H9 (cell line): ENCODE measurements at places on chromosomes 16 and 17. TPM values are rescaled to one million over a fixed set of nuclear protein-coding genes. Genes with fewer than 3 reads are reported as not detected.

ABCA5 gene
- total RNA-seq, result 4.0 and 4.5 TPM in 2 replicates

DNA sequence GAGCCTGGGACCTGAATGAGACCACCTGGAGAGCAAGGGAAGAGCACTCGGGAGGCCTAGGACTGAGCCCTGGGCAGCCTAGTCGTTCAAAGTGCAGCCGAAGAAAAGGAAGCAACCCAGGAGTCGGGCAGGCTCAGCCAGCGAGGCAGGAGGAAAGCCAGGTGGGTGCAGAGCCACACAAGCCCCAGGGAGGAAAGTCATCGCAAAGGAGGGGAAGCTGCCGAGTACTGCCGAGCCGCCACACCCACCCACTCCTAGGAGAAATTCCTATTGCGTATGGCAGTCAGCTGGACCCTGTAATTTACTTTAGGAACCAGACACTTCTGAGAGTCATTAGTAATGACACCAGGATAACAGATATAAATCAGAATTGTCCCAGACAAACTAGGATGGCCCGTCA, 187.6 kb downstream of the KATNIP start:
- H3K27me3 ChIP-seq, result no peaks in the 10 kb centered on the region
- H3K27ac ChIP-seq, result no peak overlapping the region
- no peak overlapping the region for H3K4me3 ChIP-seq
- no peak for DNase-seq
- H3K36me3 ChIP-seq, result no peaks in the 10 kb centered on the region
- no peaks in the 10 kb centered on the region for H3K4me1 ChIP-seq

GRCh38 chr17:48593840-48594537, 410 bp upstream of the HOXB5 start:
- no peaks in the 10 kb centered on the region for H3K4me1 ChIP-seq
- H3K36me3 ChIP-seq, result no peaks in the 10 kb centered on the region
- H3K4me3 ChIP-seq, result no peak overlapping the region

GRCh38 chr16:78297066-78297666, 197.7 kb downstream of the WWOX start:
- no peaks in the 10 kb centered on the region for H3K27me3 ChIP-seq
- no peak overlapping the region for H3K4me3 ChIP-seq
- no peak overlapping the region for H3K27ac ChIP-seq

DNA sequence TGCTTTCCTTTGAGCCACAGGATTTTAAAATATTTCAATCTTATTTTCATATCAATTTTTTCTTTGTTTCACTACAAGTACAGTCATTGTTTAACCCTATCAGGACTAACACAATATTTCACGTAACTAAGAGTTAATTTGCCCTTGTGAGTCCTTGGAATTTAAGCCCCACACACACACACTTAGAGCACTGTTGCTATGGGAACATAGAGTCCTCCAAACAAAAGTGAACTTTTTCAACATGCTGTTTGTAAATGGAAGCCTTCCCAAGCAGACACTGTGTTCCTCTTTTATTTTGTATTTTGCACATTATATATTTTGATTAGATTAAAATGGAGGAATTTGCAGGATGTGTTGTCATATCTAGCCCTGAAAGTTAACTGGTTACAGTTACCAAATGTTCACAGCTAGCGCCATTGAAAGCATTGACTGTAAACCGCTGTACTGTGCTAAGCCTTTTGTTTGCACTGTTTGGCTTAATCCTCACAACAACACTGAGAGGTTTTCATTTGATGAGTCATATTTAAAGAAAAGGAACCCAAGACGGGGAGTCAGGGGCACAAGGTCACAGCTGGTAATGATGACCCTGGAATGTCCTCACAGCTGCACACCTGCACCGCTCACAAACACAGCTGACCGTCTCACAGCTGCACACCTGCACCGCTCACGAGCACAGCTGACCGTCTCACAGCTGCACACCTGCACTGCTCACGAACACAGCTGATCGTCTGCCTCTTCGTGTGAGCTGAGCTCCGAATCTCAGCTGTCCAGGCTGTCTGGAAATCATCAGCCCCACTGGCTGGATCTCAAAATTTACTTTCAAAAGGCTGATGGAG, 6.3 kb downstream of the HSBP1 start:
- no peak for DNase-seq
- peak overlapping the region; percentile 75 for H3K27ac ChIP-seq
- H3K27me3 ChIP-seq, result no peaks in the 10 kb centered on the region
- no peak overlapping the region for H3K4me3 ChIP-seq
- peaks cover 8% of the 10 kb centered on the region; the same call in 1 of the 2 replicates for H3K4me1 ChIP-seq
- H3K36me3 ChIP-seq, result peaks cover 37% of the 10 kb centered on the region

DNA sequence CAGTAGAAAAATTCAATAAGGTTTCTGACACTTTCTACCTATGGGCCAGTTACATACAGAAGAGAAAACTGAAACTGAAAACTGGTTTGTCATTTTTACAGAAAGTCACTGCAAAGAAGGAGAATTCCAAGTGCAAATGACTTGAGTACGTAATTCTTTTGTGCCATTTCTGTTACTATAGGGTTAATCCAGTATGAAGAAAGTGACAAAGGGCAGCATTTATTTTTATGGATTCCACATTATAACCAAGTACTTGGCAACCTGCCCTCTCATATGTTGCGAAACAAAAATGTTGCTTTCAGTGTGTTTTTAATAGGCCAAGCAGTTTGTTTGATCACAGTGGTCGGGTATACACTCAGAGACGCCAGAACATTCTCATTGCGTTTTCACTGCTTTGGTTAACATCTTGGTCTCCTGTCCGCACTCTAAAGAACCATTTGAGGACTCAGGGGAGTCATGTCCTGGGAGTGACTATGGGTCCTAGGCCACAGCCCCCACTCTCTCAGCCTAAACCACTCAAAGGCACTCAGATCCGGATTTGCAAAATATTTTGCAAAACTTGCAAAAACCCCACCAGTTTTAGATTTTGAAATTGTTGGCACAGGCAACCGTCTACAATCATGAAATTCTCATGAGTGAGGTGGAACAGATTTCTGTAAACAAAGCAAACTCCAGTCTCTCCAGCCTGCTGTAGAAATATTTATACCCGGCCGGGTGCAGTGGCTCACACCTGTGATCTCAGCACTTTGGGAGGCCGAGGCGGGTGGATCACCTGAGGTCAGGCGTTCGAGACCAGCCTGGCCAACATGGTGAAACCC, 15.4 kb upstream of the HELZ start:
- no peaks in the 10 kb centered on the region; the same call in 1 of the 2 replicates for H3K4me1 ChIP-seq
- no peaks in the 10 kb centered on the region for H3K36me3 ChIP-seq
- no peak overlapping the region for H3K27ac ChIP-seq
- H3K27me3 ChIP-seq, result no peaks in the 10 kb centered on the region
- peak; percentile 14 for DNase-seq
- H3K4me3 ChIP-seq, result no peak overlapping the region

TMEM238L gene
- not detected in 2 replicates for total RNA-seq

GRCh38 chr16:27839419-27839818, 224.1 kb downstream of the GSG1L start:
- H3K27ac ChIP-seq, result no peak overlapping the region
- H3K4me3 ChIP-seq, result no peak overlapping the region
- no peaks in the 10 kb centered on the region; the same call in 1 of the 2 replicates for H3K4me1 ChIP-seq
- no peaks in the 10 kb centered on the region for H3K36me3 ChIP-seq

DNA sequence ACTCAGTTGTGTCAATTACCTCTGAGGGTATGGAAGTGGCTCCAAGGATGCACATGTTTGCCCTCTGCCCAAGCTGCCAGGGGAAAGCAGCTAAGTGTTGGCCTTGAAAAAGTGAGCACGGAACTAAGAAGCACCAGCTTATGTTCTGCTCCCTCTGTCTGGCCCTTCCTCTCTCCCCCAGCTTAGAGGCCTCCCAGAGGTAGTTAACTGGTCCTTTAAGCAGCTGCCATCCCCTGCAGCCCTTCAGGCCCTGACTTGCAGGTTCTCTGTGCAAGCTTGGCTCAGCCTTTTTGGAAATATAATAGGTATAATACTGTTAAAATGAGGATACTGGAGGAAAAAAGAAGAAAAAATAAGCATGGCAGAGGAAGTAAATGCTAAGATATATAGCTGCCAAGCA, 7.0 kb upstream of the UBE2Z start:
- no peaks in the 10 kb centered on the region for H3K4me1 ChIP-seq
- H3K27ac ChIP-seq, result no peak overlapping the region
- no peaks in the 10 kb centered on the region for H3K36me3 ChIP-seq
- no peak for DNase-seq

GRCh38 chr16:66919569-66920298, 1.0 kb upstream of the CDH16 start:
- no peak overlapping the region for H3K4me3 ChIP-seq
- H3K36me3 ChIP-seq, result no peaks in the 10 kb centered on the region; the same call in 2 of the 3 replicates
- H3K4me1 ChIP-seq, result no peaks in the 10 kb centered on the region
- no peak for DNase-seq

ERN2 gene
- 1.2 and 2.1 TPM in 2 replicates for total RNA-seq

DNA sequence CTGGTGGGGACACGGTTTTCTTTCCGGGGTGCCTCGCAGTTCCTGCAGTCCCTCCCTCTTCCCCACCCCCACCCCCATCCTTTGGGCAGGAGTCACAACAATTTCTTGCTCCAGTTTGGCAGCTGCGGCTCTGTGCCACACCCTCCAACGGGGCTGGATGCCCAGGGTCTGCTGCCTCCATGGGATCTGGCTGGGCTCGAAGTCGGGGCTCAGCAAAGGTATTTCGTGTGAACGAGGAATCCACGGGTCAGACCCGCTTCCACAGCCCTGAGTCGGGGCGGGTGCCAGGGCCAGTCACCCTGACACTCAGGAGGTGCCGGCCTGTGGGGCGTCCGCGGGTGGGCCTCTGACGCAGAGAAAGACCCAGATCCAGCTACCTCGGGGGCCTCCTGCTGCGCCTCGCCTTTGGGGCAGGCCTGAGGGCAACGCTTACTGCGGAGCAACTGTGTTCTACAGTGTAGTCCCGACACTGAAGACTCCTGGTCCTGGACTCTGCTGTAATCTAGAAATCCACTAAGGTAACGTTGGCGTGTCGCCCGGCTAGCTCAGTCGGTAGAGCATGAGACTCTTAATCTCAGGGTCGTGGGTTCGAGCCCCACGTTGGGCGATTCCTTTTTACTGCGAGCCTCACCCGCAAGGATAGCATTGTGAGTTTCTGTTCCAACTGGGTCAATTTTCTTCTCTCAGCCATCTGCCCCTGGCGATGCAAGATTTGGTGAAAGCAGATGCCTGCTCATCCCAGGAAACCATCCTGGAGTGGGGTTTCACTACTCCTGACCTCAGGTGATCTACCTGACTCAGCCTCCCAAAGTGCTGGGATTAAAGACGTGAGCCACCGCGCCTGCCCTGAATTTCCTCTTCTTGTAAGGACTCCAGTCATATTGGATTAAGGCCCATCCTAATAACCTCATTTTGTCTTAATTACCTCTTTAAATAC, 12.6 kb upstream of the OR1F1 start:
- H3K27ac ChIP-seq, result no peak overlapping the region
- peak; percentile 85 for DNase-seq
- H3K4me1 ChIP-seq, result no peaks in the 10 kb centered on the region
- no peaks in the 10 kb centered on the region for H3K27me3 ChIP-seq
- peak overlapping the region; percentile 68 for H3K4me3 ChIP-seq
- no peaks in the 10 kb centered on the region for H3K36me3 ChIP-seq

GRCh38 chr17:18257982-18258355, 569 bp downstream of the FLII start:
- no peaks in the 10 kb centered on the region for H3K27me3 ChIP-seq
- H3K27ac ChIP-seq, result no peak overlapping the region
- H3K4me1 ChIP-seq, result no peaks in the 10 kb centered on the region

PDILT gene
- not detected in 2 replicates for total RNA-seq

DNA sequence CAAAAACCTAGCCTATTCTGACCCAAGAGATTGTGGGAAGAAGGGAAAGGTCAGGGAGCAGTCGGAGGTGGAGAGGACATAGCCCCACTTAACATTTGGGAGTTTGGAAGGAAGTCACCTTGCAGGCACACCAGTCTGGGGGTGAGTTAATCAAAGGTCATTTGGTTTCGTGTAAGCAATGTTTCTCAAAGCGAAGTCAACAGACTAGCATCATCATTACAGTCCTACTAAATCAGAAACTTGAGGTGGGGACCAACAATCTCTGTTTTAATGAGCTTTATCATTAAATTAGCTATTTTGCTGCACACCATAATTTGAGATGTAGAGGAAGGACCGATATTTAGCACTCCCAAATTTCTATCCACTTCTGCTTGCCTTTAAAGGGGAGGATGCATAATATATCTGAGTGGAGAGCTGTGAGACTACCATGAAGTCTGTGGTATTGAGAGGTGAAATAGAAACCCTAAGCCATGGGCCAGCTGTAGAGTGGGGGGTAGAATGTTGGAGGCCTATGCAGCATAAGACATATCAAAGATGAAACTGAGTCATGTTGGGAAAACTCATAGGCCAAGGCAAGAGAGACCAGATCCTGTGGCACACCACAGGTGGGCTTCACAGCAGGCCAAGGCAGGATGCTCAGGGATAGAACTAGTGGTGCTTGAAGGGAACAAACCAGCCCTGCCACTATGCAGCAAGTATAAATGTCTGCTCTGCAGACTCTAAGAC, 141.7 kb upstream of the ANKFN1 start:
- no peaks in the 10 kb centered on the region; the same call in 1 of the 2 replicates for H3K4me1 ChIP-seq
- H3K27ac ChIP-seq, result no peak overlapping the region
- H3K36me3 ChIP-seq, result no peaks in the 10 kb centered on the region

SMURF2 gene
- 33.0 and 35.3 TPM in 2 replicates for total RNA-seq

CSNK1D gene
- total RNA-seq, result 137 and 144 TPM in 2 replicates

DNA sequence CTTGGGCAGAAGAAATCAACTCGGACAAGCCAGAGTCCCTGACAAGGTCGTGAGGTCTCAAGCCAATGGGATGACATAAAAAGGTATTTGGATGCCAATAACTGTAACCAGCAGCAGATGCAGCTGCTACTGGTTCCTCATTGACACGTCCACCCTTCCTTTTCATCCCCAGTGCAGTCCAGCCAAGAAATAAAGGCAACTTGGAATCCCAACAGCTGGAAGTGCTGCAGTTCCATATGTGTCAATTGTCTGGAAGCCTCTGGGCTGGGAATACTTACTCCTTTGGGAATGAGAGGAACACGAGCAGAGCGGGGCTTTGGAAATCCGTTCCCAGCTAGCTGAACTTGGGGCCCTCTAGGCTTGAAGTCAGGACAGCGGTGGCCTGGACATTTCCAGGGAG, 360.4 kb upstream of the ZFHX3 start:
- H3K4me1 ChIP-seq, result no peaks in the 10 kb centered on the region
- H3K36me3 ChIP-seq, result no peaks in the 10 kb centered on the region
- H3K4me3 ChIP-seq, result no peak overlapping the region
- no peak overlapping the region for H3K27ac ChIP-seq

- no peak overlapping the region for H3K4me3 ChIP-seq
- H3K36me3 ChIP-seq, result peaks cover 2% of the 10 kb centered on the region; the same call in 1 of the 3 replicates
- H3K27ac ChIP-seq, result no peak overlapping the region
- H3K27me3 ChIP-seq, result no peaks in the 10 kb centered on the region; the same call in 1 of the 2 replicates
- peak; percentile 43 for DNase-seq
- peaks cover 10% of the 10 kb centered on the region for H3K4me1 ChIP-seq
Observed at GRCh38 chr17:46158323-46159296, 34.6 kb downstream of the KANSL1 start.

RAB11FIP3 gene
- total RNA-seq, result 37.1 TPM in 2 replicates

PHF23 gene
- total RNA-seq, result 105 and 110 TPM in 2 replicates

- no peaks in the 10 kb centered on the region for H3K27me3 ChIP-seq
- H3K27ac ChIP-seq, result no peak overlapping the region
- H3K4me3 ChIP-seq, result no peak overlapping the region
- DNase-seq, result no peak
Observed at GRCh38 chr16:76955629-76956028, 235.4 kb upstream of the MON1B start.

- H3K27ac ChIP-seq, result no peak overlapping the region
- H3K4me3 ChIP-seq, result no peak overlapping the region
- no peaks in the 10 kb centered on the region for H3K4me1 ChIP-seq
Observed at GRCh38 chr17:50190603-50191358, 10.7 kb downstream of the COL1A1 start.

- H3K4me3 ChIP-seq, result no peak overlapping the region
- DNase-seq, result no peak
- H3K27me3 ChIP-seq, result peaks cover 29% of the 10 kb centered on the region; the same call in 1 of the 2 replicates
- H3K36me3 ChIP-seq, result peaks cover 5% of the 10 kb centered on the region; the same call in 1 of the 2 replicates
- H3K4me1 ChIP-seq, result no peaks in the 10 kb centered on the region
Observed at GRCh38 chr17:79019632-79020584, 4.1 kb upstream of the C1QTNF1 start.
